Dermis blood vessel endothelial cell (primary cell): ENCODE measurements at places on chromosomes 6 and 20. TPM values are rescaled to one million over a fixed set of nuclear protein-coding genes. Genes with fewer than 3 reads are reported as not detected.
A peak's percentile ranks its signal among the peaks of the same experiment; 100 is the strongest.

Gene IRF4
- 0.05 TPM in 1 of 2 replicates, not detected in the other for total RNA-seq

DNA sequence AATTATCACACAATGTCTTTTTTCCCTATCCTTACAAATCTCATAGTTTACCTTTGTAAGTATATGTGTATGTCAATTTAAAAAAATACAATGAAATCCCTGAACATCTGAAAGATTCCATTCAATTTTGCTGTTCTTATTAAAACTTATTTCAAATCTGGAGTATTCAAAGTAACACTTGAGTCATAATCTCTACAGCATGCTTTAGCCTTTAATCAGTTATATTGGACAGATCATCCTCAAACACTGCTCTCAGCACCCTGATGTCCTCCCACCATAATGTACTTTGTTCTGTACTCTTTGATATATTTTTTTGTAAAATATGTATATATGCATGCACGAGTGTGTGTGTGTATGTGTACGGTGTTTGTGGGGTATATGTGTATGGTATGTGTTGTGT lies 83.0 kb upstream of the RPS6KA2 start:
- DNase-seq = no peak

GRCh38 chr6:111477481-111477938 lies 5.5 kb downstream of the REV3L start:
- DNase-seq = no peak

- no peak for DNase-seq
These were observed 39.4 kb upstream of the ARMH2 start for GRCh38 chr6:24838081-24838480.

DNA sequence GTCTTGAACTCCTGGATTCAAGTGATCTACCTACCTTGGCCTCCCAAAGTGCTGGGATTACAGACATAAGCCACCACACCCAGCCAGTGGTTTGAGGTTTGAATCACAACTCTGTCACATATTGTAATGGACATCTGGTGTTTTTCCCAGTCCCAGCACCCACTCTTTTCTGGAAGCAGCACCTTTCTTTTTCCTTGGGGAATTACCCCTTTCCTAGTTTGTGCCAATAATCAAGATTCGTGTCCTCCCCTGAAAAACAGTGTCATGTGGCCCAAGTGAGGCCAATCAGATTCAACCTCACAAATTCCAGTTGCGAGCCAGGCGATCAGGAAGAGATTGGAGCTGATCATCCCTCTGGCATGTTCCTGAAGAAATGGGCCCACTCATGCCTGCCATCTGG lies 71.7 kb upstream of the SGK1 start:
- no peak for DNase-seq

Gene HLA-DRA
- total RNA-seq = 0.09 TPM in 1 of 2 replicates, not detected in the other

Gene SMOC2
- not detected in 2 replicates for total RNA-seq

DNA sequence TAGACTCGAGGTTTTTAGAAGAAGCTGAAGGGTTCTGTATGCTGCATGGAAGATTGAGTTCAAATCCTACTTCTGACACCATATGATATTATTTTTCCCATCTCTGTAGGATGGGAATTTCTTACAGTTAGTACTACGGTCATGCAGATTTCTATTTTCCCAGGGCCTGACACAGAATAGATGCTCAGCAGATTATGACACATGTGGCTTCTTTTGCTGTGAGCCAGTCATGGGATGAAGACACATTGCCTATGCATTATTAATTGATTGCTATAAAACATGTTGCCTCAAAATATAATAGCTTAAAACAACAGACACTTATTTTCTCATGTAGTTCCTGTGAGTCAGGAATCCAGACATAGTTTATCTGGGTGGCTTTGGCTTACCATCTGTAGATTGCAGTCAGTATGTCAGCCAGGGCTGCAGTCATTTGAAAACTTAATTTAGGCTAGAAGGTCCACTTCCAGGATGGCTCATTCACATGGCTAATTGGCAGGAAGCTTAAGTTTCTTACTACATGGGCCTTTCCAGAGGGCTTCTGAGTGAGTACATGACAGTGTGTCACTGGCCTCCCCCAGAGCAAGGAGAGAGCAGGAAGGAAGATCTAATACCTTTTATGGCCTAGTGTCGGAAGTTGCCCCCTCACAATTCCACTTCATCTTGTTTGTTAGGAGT lies 29.5 kb downstream of the TOP1 start:
- DNase-seq = peak; percentile 81

Gene PSMB9
- total RNA-seq = 29.1 and 68.9 TPM in 2 replicates

- DNase-seq = no peak
These were observed 549.2 kb upstream of the ID4 start for GRCh38 chr6:19287928-19288327.

DNA sequence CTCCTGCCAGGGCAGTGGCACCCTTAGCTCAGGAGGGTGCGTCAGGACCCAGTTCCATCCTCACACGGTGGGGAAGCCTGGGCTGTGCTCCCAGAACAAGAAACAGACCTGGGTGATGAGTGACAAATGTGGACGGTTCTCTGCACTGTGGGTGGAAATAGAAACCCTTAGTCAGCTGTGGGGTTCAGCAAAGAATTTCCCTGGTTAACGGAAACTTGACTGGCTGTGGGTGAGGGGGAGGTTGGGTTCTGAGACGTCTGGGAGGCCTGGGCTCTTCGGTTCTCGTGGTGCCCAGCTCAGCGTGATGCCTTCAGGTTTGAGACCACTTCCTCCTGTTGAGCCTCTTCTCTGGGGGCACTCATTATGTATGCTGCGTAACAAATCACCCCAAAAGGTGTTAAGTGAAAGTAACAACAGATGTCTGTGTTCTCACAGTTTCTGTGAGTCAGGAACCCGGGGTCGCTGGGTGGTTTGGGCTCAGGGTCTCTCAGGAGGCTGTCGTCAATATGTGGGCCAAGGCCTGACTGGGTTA lies 53.1 kb upstream of the FAM83D start:
- no peak for DNase-seq

DNA sequence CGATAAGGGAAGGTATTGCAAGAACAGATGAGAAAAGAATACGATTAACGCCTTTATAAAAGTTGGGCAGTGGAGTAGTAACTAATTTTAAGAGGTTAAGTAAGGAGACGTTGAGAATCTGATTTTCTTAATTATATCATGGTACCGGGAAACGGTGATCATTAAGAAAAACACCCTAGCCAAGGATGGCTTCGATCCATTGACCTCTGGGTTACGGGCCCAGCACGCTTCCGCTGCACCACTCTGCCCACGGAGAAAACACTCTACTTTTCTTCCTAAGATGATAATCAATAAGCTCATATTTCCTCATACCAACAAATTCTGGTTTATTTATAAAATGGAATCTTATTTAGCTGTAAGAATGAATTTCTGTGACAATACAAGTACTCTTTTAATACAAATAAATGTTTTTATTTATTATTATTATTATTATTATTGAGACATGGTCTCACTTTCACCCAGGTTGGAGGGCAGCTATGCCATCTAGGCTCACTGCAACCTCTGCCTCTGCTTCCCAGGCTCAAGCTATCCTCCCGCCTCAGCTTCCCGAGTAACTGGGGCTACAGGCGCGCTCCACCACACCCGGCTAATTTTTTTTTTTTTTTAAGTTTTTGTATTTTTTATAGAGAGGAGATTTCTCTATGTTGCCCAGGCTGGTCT lies 8.3 kb downstream of the POM121L2 start:
- no peak for DNase-seq

GRCh38 chr6:156839591-156840001 lies 62.4 kb downstream of the ARID1B start:
- no peak for DNase-seq

Gene SIRPB2
- 0.51 and 1.3 TPM in 2 replicates for total RNA-seq

DNA sequence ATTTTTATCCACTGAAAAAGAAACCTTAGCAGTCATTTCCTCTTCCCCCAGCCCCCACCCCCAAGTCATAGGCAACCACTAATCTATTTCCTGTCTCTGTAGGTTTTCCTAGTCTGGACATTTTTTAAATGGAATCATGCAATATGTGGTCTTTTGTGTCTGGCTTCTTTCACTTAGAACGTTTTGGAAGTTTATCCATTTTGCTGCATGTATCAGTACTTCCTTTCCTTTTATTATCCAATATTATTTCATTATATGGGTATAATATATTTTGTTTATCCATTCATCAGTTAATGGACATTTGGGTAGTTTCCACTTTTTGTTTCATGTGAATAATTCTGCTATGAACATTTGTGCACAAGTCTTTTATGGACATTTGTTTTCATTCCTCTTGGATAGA lies 99.3 kb upstream of the BMP5 start:
- peak; percentile 10 for DNase-seq

Gene SIRPA
- 35.2 and 55.2 TPM in 2 replicates for total RNA-seq

- no peak for DNase-seq
These were observed 432.6 kb downstream of the MMUT start for GRCh38 chr6:49030251-49031020.

Gene RIPOR3
- total RNA-seq = 0.68 TPM in 1 of 2 replicates, not detected in the other

GRCh38 chr20:47934761-47935160 lies 149.5 kb upstream of the SULF2 start:
- DNase-seq = peak; percentile 36

Gene C4B
- 1.2 and 2.6 TPM in 2 replicates for total RNA-seq

- DNase-seq = peak; percentile 8
These were observed 37.9 kb upstream of the MAS1 start for GRCh38 chr6:159852877-159853276.

GRCh38 chr6:34982424-34982852 lies 93.4 kb downstream of the ANKS1A start:
- DNase-seq = peak; percentile 52

Gene SYCP2L
- total RNA-seq = 0.17 TPM in 1 of 2 replicates, not detected in the other

Gene DAAM2
- 0.14 and 0.34 TPM in 2 replicates for total RNA-seq

DNA sequence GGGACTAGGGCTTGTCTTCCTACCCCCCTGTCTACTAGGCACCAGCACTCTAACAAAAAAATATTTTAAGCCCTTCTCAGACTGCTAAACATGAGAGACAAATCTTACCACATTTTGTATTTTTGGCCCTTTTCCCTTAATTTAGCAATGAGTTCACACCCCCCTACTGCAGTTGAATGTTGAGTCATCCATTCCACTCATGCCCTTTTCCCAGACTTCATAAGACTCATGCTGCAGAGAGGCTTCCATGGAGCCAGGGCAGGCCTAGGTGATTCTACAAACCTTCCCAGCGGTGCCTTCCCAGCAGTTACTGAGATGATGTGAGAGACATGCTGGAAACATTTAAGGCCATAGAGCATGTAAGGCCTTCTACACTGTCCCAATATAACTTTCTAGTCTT lies 53.9 kb downstream of the PXDC1 start:
- no peak for DNase-seq

Gene SLC17A4
- not detected in 2 replicates for total RNA-seq

DNA sequence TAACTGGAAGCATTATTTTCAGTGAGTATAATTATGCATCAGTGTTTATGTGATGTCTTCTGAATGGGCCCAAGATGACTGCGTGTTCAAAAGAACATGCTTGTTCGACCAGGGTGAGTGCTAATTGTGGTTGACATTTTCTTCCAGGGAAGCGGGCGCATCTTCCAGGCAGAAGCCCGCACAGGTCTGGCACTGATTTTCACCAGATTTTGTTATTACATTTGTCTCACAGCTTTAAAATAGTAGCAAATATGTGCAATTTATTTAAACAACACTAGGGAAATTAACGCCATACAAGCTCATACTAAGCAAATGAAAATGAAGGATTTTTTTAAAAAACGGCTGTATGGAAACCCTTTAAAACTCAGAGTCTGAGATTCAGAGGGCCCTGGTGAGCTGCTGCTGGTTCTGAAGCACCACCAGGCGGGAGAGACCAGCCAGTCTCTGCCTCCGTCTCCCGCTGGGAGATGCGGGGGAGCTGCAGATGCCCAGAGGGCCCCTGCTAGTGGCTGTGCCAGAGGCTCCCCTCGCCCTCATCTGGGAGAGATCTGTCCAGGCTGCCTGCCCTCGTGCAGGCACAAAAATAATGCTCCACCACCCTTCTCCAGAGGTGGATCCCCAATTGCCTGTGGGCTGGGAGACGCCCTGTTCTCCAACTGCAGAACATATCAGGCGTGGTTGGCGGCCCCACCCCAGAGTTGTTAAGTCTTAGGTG lies 297.0 kb downstream of the TAF4 start:
- DNase-seq = no peak

Gene DEFB132
- total RNA-seq = not detected in 2 replicates

Gene AHCY
- 95.6 and 136 TPM in 2 replicates for total RNA-seq

DNA sequence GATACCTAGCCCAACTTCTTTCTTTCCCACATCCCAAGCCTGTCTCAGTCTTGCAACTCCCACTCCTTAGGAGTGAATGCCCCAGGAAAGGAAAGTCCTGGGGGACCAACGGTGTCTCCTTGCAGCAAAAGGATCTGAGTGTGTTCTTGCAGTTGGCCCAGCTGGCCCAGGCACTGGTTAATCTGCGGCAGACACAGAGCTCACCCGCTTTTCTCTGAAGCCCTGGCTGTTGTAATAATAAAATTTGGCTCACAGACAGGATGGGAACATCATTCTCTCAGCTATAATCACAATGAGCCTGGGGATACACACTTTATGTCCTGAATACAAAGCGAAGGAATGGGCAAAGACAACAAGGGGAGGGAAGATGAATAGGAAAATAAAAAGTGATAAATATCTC lies 287.0 kb upstream of the PRND start:
- no peak for DNase-seq

DNA sequence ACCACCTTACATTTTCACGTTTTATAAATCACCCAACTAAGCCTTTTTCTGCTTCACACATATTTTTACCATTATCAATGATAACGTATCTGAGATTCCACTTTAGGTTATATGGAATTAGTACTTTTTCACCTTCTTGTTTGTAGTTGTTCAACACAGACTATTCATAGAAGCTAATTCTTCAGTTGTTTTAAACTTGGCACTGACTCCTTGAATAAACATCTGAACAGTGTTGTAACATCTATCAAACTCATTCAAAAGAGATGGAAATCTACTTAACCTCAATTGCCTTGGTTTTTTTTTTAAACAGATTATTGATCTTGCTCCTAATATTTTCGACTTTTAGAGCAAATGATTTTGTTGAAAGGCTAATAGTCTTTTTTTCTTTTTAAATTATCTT lies 34.2 kb downstream of the PTPRA start:
- no peak for DNase-seq

DNA sequence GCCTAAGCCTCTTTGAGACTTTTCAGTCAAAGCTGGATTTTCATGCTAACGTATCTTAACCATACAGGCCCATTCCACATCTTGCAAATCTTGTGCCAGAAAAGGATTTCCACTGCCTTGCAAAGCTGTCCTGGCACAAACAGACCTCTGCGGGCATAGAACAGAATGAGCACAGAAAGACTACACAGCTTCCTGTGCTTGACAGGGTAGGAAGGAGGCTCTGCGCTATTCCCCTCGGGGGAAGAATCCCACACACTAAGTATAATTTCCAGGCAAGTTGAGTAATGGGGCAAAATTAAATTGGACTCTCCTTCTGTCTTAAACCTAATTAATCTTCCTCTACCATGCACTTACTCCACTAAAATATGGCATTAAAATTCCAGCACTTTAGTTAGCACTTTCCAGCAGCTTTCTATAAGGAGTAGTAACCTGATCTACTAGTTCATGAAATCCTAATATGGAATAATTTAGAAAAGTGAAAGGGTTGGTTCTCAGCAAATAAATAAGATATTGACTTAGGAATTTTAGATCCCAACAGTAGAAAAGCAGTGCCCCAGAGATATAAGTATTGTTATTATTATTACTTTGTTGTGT lies 532.1 kb upstream of the JAG1 start:
- DNase-seq = no peak

Gene EFCAB8
- under 0.01 and 0.05 TPM in 2 replicates for total RNA-seq

Gene ASXL1
- total RNA-seq = 53.4 and 62.1 TPM in 2 replicates

GRCh38 chr6:9614778-9615177 lies 800.1 kb downstream of the TFAP2A start:
- no peak for DNase-seq
